HAP-1 (cell line): ENCODE measurements at places on chromosomes 2 and 18.

DNA sequence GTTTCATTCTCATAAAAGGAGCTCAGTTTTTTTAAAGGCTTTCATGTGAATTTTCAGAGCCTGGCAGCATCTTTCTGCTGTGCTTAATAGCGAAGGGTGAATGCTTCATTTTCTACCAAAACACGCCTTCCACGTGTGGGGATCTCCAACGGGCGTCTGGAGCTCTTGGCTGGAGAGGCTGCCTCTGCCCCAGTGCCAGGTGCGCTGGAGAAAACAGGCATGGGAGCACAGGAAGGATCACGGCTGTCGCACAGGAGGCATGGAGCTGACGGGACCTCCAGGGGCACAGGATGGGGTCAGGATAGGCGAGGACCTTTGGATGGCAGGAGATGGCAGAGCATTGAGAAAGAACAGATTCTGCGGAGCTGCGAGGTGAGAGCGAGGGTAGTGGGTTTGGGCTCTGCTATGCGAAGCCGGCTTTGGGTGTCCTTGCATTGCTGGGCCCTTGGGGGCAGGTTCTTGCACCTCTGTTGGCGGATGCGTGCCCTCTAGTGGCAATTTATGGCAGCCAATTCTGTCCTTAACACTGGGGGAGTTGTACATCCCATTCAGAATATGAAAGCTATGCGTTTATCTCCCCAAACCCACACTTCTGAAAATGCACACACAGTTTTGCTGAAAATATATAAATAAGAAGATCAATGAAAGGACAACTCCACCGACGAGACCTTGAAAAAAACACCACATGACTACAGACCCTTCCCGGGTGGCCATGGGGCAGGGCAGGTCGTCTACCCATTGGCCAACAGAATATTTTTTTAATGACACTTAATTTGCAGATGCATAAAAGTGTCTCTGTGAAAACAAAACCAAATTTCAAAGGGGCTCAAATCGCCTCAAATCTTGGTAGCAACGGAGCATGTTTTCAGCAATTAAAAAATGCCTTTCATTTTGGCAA lies 90.4 kb upstream of the SLC35G4 start:
- peak; percentile 78 for DNase-seq

GRCh38 chr2:71465356-71465755 lies 12.0 kb downstream of the DYSF start:
- no peak for DNase-seq

GRCh38 chr2:202757339-202757738 lies 114.2 kb downstream of the ICA1L start:
- DNase-seq: no peak

DNA sequence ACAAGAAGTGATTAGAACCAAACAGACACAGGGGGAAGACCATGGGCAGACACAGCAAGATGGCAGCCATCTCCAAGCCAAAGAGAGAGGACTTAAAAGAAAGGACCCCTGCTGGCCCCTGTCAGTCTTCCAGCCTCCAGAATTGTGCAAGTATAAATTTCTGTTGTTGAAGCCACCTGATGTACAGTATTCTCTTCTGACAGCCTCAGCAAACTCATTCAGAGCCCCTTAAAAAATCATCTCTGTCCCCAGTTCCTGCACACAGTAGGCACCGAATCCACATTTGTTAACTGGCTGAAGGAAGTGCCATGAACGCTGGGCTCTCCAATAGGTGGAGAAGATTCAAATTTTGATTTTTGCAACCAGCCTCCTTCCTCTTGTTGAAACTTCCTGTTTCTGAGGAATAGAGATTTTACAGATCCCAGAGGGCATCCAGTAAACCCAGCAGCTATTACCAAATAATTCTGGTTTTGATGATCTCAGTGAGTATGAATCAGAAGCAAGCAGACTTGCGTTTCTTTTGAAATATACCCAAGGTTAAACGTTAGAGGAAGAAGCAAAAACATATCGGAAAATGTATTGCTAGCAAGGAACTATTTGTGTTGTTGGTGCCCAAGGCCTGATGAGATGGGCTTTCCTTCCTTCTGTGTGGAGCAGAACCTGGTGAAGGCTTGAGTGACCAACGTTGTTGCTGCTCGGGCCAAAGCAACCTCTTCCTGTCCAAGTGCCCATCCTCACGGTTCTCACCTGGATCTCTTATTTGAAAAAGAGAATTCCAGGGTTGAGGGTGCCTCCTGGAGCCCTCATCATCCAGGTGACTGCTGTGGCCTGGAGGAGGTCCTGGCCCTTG lies 47.7 kb upstream of the PLB1 start:
- DNase-seq: no peak

GRCh38 chr2:74551530-74551929 lies 2.2 kb downstream of the LOXL3 start:
- DNase-seq: no peak

- DNase-seq: no peak
These were observed 58.1 kb downstream of the PXDN start for GRCh38 chr2:1685957-1686783.

DNA sequence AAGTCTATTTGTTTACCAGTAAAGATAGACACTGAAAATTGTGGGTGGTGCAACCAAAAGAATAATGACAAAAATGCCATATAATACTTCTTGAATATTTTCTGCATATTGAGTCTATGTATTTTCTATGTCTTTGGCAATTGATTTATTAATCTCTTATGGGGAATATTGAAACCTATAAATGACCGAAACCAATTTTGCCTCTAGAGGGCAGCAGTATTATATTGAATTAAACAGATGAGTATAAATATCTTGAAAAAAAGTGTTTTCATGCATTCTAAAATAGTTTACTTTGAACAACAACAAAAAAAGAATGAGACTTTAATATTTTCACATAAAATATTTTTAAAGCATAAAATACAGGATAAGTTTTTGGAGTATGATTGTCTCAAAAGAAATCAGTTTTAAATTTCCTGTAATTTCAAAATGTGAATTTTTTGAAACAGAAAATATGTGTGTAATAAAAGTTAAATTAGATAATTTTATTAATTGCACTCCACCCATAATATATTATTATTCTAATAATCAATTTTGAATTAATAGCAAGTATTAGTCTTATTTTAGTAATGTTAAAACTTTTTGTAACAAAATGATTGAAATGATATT lies 49.9 kb upstream of the CALCRL start:
- no peak for DNase-seq

DNA sequence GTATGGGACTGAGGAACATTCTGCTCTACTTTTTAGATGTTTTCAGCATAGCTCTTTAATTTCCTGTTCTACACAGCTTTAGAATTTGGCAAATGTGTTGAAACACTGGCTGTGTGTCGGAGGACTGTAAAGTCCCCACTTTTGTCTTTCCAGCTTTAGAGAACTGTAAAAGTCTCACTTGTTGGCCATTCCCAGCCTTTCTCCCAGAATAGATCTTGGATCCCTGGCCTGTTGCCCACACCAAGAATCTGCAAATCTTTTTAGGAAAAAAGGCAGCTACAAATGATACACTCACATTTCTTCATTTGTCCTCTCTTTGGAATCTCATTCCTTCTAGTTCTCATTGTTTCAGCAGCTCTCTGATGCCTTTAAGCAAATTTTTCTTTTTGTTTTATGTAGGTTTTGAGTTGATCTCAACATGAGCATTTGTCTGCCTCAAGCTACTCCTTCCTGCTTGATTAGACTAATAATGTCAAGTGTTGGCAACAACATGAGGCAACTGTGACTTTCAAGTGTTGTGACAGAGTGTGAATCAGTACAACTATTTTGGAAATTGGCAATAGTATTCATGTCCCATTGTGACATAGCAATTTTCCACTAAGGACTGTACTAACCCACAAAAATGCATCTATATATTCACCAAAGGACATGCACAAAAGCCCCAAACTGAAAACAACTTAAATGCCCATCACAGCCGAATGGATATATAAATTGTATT lies 610.8 kb downstream of the EPHA4 start:
- DNase-seq: no peak

DNA sequence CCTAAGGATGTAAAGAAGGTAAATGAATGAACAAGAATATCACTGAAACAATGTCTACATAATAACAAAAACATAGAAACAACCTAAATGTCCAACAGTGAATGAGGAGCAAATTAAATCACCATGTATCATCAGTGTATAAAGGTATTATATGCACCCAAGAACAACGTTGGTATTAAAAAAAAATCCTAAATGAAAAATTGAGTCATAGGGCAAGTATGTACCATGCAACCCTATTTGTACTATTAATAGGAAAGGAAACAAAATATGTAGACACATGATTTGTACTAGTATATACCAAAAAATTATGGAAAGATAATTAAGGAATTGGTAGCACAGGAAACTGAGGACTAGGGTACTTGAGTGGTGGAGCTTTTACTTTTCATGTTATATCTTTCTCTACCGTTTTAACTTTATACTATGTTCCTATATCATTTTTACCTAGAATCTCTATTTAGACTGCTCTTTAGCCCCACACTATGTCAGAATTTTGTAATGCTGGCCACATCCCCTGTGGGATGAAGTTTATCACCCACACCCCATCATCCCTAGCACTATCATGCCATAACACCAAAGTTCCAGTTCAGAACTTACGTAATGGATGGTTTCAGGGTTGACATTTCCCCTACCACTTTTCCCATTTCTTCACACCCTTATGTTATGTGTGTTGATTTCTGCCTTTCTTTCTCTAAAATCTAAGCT lies 25.6 kb downstream of the IKZF2 start:
- DNase-seq: no peak

DNA sequence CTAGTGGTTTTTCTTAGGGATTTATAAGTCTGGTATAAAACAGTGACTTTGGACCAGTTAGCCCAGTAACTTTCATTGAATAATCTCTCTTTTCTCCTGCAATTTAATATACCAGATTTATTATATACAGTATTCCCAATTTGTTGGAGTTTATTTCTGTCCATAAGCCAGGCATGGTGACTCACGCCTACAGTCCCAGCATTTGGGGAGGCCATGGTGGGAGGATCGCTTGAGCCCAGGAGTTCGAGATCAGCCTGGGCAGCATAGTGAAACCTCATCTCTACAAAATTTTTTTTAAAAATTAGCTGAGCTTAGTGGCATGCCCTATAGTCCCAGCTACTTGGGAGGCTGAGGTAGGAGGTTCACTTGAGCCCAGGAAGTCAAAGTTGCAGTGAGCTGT lies 26.7 kb downstream of the CNNM4 start:
- DNase-seq: no peak

DNA sequence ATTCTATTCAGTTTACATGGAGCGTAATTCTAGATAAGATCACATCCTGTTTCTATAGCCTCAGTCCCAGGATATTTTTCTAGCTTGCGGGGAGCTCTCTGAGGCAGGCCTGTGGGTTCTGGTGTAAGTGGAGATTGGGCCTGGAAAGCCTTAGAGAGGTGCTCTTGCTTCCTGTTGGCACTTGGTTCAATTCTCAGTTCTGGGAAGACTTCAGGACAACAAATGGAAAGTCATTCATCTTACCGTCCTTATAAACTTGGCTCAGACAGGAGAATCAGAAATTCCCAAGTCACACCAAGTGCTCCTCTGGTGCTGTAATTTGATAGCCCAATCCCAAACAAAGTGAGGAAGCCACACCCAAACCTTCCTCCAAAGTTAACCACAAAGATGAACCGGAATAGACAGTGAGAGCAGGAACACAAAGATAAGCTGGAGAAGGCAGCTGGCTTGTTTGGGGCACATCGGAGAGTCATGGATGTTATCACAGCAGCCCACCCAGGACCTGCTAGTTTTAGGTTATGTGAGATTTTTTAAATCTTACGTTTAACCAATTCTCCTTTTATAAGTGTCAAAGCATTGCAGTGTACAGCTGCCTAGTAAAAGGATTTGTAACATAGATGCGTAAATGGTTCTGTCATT lies 144.3 kb upstream of the MAP3K20 start:
- peak; percentile 75 for DNase-seq

DNA sequence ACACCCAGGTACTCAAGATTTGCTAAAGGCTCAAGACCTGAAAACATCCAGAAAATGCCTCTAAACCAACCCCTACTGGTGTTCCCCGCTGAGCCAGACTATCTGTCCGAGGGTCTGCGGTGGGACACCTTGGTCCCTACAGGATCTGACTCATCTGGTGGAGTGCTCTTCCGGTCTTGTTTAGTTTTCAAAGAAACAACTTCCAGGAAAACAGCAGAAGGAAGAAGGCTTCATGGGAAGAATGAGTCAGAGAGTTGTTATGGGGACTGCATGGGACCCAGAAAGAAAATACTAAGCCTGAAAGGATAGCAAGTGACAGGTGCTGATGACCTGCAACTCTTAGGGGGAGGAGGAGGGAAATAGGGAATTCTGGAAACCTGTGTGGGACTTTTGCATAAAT lies 41.3 kb downstream of the ZFP36L2 start:
- no peak for DNase-seq

DNA sequence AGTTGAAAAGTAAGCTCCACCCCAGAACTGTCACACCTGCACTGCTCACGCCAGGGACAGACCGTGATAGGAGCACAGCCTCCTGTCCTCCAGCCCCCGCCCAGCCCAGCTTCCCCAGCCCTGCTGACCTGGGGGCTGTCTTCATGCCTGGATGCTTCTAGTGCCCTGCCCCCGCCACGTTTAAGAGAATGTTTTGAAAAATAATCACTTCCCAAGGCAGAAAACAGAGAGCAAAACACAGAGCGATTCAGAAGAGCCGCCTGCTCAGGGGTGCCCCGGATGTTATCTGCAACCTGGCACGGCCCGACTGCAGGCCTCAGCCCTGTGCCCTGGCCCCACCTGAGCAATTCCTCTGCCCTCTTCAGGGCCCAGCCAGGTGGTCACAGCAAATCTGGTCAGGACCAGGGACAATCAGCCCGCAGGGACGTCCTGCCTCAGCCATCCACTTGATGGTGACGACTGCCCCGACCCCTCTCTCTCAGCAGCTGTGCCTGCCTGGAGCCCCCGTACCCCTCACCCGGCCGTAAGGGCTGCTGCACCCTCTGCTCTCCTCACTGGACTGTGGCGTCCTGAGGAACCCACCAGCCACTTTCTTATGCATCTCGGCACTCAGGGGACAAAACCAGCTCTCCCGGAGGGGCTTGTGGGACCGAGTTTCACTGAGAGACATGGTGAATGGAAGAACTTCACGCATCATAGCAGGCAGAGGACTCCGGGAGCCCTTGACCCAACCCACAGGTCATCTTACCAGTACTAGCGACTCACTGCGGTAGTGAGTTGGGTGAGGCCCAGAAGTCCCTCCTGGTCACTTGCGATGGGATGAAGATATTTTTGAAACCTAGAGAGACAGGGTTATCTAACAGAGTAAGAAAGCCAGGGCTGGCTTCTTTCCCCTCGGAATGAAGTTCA lies 30.2 kb downstream of the ADI1 start:
- no peak for DNase-seq
